Astrocyte (in vitro differentiated cells and primary cell): ENCODE measurements at places on chromosomes 12 and 14. TPM values are rescaled to one million over a fixed set of nuclear protein-coding genes. Genes with fewer than 3 reads are reported as not detected.

Gene USP15
- total RNA-seq = 68.5 and 81.9 TPM in 2 replicates

Gene ZNF219
- total RNA-seq = 24.2 and 31.9 TPM in 2 replicates

Gene CMKLR1
- total RNA-seq = 0.57 and 2.2 TPM in 2 replicates

DNA sequence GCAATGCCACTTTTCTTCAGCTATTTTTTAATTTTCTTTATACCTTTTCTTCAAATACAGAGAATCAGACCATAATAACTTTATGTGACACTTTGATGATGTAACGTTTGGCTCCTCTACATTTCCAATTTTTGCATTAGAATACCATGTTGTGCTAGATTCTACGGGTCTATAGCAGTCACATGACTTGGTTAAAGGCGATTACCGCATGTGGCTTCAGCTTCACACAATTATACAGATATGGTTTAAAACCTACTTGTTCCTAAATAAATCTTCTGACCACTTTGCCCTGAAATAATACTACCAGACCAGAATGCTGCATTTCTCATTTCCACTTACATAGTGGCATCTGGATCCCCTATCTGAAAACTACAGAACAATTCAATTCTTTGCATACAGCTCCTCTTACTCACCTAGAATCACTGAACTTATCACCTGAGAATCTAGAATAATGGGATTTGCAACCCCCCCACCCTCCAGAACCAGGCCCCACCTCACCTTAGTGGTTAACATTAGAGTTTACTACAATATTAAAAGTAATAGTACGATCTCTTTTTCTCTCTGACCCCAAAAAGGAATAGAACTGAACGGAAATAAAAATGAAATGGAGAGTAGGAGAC, 1.3 kb downstream of the MAX start:
- H3K36me3 ChIP-seq = peaks cover 11% of the 10 kb centered on the region
- H3K27me3 ChIP-seq = no peaks in the 10 kb centered on the region
- H3K27ac ChIP-seq = no peak overlapping the region
- peaks cover 11% of the 10 kb centered on the region for H3K4me1 ChIP-seq

- DNase-seq = no peak
- no peaks in the 10 kb centered on the region for H3K27me3 ChIP-seq
- H3K27ac ChIP-seq = no peak overlapping the region
- H3K4me3 ChIP-seq = no peak overlapping the region
- H3K4me1 ChIP-seq = no peaks in the 10 kb centered on the region
Observed at GRCh38 chr14:31774567-31774966, 213.4 kb downstream of the NUBPL start.

- no peak for DNase-seq
- no peak overlapping the region for H3K4me3 ChIP-seq
- H3K4me1 ChIP-seq = peaks cover 5% of the 10 kb centered on the region
- H3K36me3 ChIP-seq = no peaks in the 10 kb centered on the region
Observed at GRCh38 chr14:34237081-34237480, 225.0 kb downstream of the SPTSSA start.

GRCh38 chr12:124705545-124706138, 138.2 kb upstream of the NCOR2 start:
- H3K27ac ChIP-seq = no peak overlapping the region
- H3K27me3 ChIP-seq = no peaks in the 10 kb centered on the region
- H3K4me1 ChIP-seq = peaks cover 10% of the 10 kb centered on the region
- H3K36me3 ChIP-seq = no peaks in the 10 kb centered on the region

DNA sequence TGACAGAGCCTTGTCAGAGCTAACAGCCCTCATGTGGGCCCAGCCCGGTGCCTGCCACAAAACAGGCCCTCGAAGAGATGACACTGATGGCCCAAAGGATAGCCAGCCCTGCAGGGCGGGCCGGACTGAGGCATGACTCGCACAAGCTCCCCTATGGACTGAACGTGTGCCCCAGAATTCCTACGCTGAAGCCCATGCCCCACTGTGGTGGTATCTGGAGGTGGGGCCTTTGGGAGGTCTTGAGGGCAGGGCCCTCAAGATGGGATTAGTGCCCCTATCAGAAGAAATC, 38.6 kb downstream of the CHGA start:
- H3K36me3 ChIP-seq = no peaks in the 10 kb centered on the region
- H3K27ac ChIP-seq = no peak overlapping the region
- peaks cover 26% of the 10 kb centered on the region for H3K4me1 ChIP-seq
- no peaks in the 10 kb centered on the region for H3K27me3 ChIP-seq
